ENCODE measurements at places on chromosomes 16 and 17.

DNA sequence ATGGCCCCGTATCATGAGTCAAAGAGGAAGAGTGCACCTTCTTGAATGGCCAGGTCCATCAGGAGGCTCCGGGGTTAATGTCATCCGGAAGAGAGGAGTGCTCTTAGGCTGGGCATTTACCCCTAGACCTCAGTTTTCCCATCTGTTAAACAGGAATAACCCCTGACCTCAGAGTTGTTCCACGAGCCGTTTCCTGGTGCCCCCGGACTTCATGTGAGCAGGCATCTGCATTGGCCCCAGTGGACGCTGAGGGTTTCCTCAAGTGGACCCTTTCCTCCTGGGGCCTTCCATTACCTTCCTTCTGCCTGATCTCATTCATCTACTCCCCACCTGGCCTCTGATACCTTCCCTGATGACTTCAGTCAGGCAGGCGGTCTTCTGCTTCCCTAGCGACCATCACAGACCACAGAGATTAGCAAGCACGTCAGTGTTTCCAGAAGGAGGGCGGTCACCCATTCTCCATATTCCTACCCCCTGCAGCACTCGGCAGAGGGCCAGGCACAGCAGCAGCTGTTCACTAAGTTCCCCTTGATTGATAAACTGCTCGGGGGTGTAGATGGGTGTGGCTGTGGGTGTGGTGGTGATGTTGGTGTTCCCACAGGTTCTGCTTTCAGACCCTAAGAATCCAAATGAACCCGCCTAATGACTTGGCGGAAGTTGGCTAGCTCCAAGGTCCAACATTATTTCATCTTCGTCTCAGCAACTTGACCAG, 346.6 kb upstream of the TNRC6C start:
- no peak for DNase-seq

DNA sequence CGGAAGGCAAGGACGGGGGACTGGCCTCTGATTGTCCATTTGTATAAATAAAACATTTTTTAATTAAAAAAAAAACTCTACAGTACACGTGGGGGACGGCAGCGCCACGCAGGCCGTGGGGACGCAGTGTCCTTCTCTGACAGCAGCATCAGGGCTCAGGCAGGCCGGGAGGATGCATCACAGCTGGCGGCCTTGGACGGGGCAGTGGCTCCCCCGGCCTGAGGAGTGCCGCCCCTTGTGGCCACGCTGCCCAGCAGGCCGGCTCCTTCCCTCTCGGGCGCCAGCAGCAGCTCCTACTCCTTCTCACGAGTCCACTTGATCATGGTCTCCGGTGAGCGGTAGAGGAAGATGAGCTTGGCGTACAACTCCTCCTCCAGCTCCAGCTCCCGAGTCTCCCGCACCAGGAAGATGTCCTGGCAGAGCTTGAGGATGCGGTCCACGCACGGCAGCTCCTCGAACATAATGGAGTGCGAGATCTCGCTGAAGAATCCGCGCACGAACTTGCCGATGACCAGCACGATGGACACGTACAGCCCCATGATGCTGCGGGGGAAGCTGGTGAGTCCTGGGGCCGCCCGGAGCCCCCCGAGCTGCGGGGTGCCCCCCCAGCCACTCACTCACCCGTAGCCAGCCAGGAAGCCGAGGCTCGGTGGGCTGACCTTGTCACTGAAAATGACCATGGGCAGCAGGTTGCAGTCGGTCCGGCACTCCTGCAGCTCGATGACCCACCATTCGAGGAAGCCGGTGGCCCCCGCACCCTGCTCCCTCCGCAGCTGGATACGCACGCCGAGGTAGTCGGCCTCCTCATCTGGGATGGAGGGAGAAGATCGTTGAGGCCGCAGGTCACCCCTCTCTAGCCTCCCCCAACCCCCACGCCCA, 9.2 kb downstream of the CTU2 start:
- DNase-seq, result no peak

DNA sequence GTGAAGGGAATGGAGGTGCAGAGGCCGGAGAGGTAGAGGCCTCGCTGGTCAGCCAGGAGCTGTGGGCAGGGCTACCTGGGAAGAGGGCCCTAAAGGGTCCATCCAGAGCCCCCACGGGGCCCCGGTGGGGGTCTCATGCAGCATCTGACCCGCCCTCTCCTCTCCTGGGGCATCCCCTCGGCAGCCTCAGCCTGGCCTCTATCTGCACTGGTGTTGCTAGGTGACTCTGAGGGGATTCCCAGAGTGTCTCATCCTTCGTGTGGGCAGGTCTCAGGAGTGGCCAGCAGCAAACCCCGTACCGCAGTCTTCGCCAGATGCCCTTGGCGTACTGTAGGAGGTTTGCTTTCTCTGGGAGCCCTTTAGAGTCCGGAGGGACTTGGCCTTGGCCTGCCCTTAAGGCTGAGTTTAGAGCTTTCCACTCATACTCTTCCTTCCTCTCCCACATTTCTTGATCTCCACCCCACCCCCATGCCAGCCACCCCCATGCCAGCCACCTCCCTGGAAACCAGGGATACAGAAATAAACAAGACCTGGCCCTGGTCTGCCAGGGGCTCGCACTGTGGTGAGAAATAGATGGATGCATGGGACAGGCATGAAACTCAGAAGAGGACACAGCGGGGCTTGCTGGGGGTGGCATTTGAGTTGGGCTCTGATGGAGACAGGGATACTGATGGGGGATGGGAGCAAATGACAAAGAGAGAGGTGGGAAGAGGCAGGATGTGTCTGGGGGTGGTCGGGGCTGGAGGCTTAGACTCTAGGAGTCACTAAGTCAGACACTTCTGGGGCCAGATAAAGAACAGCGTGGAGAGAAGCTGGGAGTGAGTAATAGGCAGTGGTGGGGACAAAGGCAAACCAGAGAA, 9.9 kb downstream of the SLC5A10 start:
- DNase-seq, result no peak

GRCh38 chr16:9797306-9797705, 384.9 kb downstream of the GRIN2A start:
- peak; percentile 8 for DNase-seq

- no peak for DNase-seq
Observed at GRCh38 chr17:79131274-79131635, 56.6 kb downstream of the ENGASE start.

- no peak for DNase-seq
Observed at GRCh38 chr17:37492167-37492566, 2.5 kb downstream of the DUSP14 start.

GRCh38 chr17:63930951-63931575, 1.1 kb downstream of the CD79B start:
- no peak for DNase-seq

GRCh38 chr17:65987988-65988387, 203.9 kb downstream of the CEP112 start:
- peak; percentile 14 for DNase-seq

DNA sequence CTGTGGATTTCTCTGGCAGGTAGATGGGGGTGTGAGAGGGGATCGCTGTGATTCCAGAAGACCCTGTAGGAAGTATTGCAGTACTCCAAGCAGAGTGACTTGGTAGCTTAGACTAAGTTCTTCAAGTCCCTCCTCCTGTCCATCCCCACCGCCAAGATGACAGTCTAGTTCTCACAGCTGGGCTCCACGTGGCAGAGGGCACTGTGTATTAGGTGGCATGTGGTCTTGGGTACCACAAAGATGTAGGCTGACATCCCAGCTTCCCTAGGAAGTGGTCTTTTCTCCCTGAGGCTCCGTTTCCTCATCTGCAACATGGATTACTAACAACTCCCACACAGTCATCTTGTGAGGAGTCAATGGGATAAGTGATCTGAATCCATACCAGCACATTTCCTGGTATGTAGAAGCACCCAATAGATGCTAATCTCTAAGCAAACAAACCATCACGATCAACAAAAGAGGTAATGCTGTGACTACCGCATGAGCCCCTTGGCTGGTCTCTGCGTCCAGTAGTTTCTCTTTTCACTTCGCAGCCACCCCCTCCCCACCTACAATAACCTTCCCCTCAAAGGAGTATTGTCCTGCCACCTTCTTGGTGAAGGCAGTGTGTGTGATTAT, 349.1 kb upstream of the EEF2KMT start:
- no peak for DNase-seq
